ENCODE measurements at places on chromosomes 13 and 19.

GRCh38 chr13:23985839-23986238, 88.5 kb upstream of the C1QTNF9B start:
- peak; percentile 93 for DNase-seq

DNA sequence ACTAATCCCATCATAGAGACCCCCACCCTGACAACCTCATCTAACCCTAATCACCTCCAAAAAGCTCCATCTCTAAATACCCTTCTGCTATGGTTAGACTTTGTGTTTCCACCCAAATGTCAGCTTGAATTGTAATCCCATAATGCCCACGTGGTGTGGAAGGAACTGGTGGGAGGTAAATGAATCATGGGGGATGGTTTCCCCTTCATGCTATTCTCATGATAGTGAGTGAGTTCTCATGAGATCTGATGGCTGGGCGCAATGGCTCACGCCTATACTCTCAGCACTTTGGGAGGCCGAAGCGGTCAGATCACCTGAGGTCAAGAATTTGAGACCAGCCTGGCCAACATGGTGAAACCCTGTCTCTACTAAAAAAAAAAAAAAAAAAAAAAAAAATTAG, 2.6 kb downstream of the VMAC start:
- peak; percentile 70 for DNase-seq

DNA sequence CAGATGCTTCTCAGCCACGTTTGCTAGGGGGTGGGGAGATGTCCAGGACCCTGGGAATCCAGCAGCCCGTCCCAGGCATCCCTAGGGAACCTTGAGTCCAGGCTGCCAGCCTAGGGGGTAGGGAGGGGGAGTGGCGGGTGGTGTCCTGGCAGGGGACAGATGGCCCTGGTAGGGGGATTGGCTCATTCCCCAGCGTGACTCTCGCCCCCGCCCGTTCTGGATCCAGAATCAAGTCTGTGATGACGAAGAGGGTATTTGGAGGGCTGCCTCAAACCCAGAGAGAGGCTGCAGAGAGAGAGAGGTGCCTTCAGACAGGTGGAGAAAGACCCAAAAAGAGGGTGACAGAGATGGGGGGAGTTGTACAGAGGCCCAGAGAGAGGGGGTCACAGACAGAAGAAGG, 4.1 kb downstream of the SLC17A7 start:
- DNase-seq = peak; percentile 96

DNA sequence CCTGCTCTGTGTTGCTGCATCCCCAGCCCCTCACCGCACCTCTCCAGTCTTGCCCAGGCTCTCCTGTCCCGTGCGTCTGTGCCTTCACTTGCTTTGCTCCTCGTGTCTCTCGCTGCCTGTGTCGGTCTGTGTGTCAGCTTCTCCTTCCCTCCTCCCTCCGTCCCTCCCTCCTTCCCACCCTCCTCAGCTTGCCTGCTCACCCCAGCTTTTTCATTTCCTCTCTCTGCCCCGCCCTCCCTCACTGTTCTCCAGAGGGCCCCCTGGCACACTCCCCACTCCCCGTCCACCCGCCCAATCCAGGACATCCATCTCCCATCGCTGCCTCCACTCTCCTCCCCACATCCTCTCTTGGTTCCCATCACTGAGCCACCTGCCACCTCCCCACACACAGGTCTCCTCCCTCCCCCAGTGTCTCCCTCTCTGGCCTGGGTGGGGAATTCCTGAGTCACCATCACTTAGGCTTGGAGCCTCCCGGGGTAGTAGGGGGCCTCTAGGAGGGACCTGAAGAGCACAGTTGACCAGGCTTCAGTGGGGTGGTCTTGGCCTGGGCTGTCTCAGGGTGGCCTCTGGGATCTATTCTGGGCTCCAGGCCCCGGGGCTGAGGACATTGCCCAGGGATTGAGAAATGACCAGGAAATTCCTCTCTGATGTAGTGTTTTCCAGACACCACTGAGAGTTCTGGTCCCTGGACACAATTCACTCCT, at the start of gene PTGIR:
TSS of gene PTGIR (minus strand) at position 132 of the 704 bp plus-strand sequence. CDS start 864 bp downstream, outside the sequence.
- DNase-seq = peak; percentile 32

DNA sequence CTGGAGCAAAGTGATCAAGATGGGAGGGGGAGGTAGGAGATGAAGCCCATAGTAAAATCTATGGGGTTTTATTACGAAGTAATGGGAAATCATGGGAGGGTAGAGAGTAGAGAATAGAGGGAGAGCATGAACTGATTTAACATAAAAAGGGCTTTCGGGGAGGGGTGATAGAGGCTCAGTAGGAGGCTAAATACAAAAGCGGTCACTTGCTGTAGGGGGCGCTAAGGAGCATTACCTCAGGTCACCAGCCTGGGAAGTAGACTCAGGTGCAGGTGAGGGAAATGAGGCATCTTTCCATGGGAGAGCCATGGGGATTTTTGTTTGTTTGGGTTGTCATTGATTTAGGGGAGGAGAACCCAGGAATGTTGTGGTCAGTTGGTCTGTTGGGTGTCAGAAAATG, 14.1 kb downstream of the KRTDAP start:
- DNase-seq = peak; percentile 5

DNA sequence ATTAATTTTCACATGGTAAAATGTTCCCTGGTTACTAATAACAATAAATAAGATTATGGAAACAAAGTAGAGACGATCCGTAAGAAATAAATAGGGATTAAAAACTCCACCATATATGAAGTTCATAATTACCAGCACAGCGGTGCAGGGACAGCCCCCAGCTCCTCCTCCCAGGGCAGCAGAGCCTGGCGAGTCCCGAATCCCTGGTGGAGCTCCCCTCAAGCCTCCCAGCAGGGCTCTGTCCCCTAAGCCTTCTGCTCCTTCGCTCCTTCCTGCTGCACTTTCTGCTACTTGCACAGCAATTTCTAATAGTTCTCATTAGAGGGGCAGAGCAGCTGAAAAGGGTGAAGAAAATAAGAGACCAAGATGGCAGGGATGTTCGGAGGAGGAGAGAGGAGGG, 43.6 kb downstream of the RASA3 start:
- DNase-seq = no peak

DNA sequence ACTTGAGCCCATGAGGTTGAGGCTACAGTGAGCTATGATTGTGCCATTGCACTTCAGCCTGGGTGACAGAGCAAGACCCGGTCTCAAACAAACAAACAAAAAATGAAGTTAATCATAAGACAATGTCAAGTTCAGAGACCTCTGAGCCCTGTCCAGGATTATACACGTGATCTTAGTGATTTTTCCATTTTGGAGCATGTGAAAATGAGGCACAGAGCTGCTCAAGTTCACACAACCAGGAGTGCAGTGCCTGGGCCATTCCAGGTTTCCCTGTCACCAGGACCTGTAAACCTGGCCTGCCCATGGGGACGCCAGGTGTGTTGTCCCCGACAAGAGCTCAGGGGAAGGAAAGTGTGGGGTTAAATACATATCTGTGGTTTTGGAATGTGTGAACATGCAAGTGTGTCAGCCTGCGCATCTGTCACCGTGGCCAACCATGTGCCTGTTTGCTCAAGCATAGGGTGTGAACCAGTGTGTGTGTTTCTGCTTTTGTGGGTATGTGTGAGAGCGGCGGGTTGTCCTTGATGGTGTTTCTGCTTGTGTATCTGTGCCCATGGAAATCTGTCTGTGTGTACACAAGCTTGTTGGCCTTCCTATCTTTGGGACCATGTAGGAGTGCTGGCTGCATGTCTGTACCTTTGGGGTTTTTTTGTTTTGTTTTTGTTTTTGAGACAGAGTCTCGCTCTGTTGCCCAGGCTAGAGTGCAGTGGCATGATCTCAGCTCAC, 1.5 kb upstream of the FXYD1 start:
- DNase-seq = no peak

DNA sequence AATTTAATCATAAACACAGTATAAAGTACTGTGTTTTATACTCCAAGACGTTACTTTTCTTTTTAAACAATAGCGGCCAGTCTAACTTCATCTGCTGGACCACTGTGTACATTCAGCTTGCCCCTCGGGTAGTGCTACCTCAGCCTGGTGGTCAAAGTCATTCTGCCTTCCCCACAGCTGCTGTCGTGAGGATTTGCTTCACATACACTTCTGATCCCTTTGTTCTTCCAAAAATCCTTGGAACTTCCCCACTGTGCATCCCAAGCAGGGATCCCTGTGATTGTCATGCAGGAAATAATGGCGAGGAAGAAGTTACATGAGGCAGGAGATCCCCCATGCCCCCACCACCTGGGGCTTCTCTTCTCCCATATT, 234.9 kb upstream of the STARD13 start:
- DNase-seq = peak; percentile 32

- DNase-seq = peak; percentile 45
Measured at GRCh38 chr19:13095393-13095784, 7.3 kb downstream of the LYL1 start.

- no peak for DNase-seq
Measured at GRCh38 chr19:14474827-14475226, 327 bp downstream of the PTGER1 start.

- DNase-seq = no peak
Measured at GRCh38 chr13:51624695-51625345, 40.6 kb downstream of the WDFY2 start.

- DNase-seq = no peak
Measured at GRCh38 chr13:64849196-64849595, 2380.9 kb downstream of the PCDH9 start.

- DNase-seq = no peak
Measured at GRCh38 chr19:10812902-10813404, 23.1 kb downstream of the TMED1 start.

DNA sequence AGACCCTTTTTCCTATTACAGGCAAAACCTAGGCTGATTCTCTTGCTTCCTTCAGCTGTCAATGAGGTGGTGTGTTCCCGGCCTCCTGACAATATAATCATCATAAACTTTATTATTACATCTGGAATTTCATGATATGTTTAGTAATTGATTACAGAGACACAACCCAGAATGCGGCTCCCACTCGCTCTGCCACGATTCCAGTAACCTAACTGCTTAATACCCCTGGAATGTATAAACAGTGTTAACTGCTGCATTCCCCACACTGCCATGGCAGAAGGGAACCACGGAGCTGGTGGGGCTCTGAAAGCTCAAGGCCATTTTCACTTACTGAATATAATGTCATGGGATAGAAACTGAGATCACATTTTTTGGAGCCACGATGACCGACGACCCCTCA, 17.1 kb downstream of the TSHZ3 start:
- no peak for DNase-seq

GRCh38 chr19:7856679-7857663, 17.2 kb downstream of the PRR36 start:
- DNase-seq = peak; percentile 34

DNA sequence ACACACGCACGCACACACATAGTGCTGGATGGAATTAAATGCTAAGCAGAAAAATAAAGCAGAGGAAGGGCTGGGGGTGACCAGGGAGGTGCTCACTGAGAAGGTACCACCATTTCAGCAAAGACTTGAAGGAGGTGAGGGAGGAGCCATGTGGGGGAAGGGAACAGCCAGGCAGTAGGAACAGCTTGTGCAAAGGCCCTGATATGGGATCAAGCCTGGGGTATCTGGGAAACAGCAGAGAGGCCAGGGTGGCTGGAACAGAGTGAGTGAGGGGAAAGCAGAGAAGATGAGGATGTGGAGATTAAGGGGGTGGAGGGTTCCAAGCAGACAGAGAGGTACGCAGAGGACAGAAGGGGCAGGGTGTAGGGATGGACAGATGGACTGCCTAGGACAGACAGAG, 25.2 kb downstream of the NOTCH3 start:
- no peak for DNase-seq

GRCh38 chr19:23867895-23868294, 46.8 kb upstream of the ZNF726 start:
- DNase-seq = peak; percentile 11

- no peak for DNase-seq
Measured at GRCh38 chr19:51250786-51251467, at the start of gene SIGLECL1. Gene SIGLECL1 (plus strand): TSS chr19:51251080. CDS start chr19:51264073, 12,993 bp downstream.

- peak; percentile 73 for DNase-seq
Measured at GRCh38 chr13:98060282-98060681, 82.6 kb upstream of the FARP1 start.

DNA sequence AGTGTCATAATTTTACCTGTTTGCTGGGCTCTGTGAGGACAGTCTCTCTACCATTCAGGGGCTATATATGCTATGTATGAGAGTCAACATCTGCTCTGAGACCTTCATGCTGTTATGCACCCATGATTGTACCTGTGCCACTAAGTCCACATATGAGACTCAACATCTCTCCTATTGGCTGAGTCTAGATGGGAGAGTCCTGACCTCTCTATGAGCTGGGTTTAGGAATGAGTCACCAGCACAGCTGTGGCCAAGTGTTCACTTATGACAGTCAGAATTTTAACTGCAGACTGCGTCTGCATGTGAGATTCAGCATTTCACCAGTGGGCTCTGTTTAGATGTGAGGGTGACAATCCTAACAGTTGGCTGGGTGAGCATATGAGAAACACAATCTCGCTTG, 49.5 kb downstream of the ZNF729 start:
- DNase-seq = no peak

DNA sequence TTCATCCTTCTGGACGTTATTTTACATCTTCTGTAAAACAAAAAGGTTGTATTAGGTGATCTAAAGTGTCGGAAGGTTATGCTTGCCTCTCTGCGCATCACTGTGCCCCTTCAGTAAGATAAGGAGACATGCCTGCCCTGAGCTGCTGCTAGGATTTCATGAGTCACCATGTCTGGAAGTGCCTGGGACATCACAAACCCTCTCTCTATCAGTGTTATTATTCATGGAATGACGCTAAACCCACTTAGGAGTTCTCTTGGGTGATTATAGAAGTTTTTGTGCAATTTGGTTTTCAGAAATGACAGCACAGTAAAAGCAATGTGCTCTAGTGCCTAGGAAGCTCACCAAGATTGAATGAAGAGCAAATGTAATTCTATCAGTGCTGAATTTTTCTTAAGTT, 617.7 kb downstream of the DCT start:
- DNase-seq = peak; percentile 55

DNA sequence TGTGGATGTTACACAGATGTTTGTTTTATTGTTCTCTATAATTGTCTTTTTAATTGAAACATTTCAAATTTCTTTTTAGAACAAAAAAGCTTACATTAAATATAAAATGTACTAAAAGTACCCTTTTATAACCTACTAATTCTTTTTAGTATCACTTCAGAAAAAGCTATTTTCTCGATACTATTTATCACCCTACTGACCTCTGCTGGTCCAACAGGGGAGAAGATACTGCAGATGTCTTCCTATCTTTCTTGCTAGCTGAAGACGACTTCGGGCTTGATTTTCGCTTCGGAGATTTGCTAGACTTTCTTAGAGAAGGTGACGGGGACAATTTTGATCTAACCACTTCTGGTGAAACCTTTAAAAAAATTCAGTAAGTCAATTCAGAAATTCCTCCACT, 42.4 kb downstream of the ZC3H13 start:
- peak; percentile 42 for DNase-seq

DNA sequence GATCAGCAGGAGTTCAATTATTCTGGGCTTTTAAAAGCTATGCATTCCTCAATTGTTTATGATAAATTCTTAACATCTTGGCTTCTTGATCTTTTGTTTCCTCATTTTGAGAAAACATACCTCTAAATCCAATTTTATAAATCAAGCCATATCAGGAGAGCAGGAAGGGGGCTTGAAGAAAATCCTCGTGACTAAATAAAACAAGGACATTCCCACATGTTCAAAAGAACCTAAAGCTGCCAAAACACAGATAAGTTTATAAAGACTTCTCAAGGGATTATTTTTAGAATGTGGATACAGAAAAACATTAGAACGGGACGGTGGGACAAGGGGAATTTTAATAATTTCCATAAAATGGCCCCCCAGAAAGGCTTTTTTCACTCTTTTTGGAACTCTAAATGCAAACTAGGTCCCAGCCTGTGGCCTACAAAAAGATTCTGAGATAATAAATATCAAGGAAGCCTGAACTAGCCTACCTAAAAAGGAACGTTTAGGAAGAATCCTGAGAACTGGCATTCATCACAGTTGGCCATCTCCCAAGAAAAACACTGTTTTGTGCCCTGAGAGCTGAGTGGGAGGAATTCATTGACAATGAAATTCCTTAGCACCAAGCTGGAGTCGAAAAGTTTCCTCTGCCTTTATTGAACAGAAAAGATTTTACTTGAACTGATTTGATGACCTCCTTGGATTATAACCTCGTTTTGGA, 30.1 kb downstream of the ZAR1L start:
- no peak for DNase-seq

Measured in NCI-H82 (cell line).